Tibial artery (tissue), 4 donors: ENCODE measurements at places on chromosomes 2 and 18.

GRCh38 chr2:160306985-160307384 lies 106.9 kb upstream of the ITGB6 start:
- peak; percentile 50 for DNase-seq

GRCh38 chr2:55160422-55160821 lies 71.7 kb downstream of the CLHC1 start:
- DNase-seq = no peak

- DNase-seq = no peak
Measured at GRCh38 chr2:120866483-120867140, 130.9 kb downstream of the GLI2 start.

GRCh38 chr2:104249629-104250028 lies 604.3 kb upstream of the POU3F3 start:
- DNase-seq = no peak

DNA sequence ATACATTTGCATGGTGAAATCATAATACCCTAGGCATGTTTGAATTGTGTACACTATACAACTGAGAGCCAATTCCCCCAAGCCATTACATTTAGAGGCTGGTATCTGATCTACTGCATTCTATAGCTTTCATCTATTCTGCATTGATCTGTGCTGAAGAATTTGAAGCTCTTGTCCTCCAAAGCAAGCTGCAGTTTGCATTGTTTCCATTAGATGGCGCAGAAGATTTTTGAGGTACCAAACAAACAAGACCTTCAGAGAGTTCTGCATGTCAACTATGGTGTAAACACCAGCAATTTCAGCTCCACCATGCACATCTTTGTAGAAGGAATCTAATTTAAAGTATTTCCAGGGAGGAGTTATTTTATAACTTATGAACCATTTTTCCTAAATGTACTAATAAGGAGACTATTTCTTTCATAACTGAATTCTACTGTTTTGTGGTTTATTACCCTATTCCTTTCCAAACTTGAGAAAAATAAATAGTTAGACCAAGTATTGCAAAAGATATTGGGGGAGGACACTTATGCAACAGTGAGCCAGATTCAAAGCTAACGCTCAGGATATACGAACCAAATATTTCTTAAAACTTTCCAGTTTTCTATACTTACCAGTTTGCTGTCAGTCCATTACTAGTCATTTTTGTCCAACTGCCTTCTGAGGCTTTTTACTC lies 761.8 kb upstream of the ACVR2A start:
- DNase-seq = no peak

GRCh38 chr2:215160081-215160480 lies 21.7 kb upstream of the ABCA12 start:
- no peak for DNase-seq

DNA sequence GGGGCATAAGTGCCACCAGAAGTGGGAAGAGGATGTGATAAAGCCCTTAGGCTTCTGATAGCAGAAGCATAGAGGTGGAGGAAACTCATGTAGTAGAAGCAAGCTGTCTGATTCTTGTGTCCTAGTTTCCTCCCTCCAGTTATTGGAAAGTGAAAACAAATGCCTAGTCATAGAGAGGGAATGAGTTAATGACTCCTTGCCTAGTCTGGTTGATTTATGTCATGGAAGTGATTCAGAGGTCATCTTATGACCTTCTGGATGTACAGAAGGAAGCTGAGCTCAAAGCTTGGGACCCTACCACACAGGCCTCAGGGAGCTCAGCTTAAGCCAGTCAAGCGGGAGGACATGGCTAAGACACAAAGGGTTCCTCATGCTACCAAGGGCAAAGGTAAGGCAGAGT lies 232.2 kb downstream of the THSD7B start:
- no peak for DNase-seq

DNA sequence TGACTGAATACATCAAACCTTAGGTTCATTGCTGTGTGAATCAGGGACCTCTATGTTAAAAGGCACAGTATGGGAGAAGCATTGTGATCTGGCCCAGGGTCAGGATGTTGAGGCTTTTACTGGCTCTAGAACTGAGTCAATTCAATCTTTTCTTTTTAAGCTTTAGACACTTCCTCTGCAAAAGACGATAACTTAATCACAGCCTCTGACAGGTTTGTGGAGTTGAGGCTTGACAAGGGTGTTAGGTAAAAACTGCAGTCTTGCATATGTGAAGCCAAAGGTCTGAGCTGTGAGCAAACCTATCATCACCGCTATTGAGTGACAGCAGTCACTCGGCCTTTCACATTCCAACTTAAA lies 17.3 kb upstream of the ARHGAP25 start:
- no peak for DNase-seq

GRCh38 chr2:26615860-26616705 lies 25.1 kb downstream of the CIB4 start:
- peak; percentile 48 for DNase-seq

GRCh38 chr2:31651736-31652135 lies 71.0 kb upstream of the SRD5A2 start:
- no peak for DNase-seq

GRCh38 chr18:44850001-44850400 lies 169.3 kb downstream of the SETBP1 start:
- DNase-seq = no peak

GRCh38 chr2:133045787-133046186 lies 375.8 kb upstream of the LYPD1 start:
- no peak for DNase-seq

GRCh38 chr2:129554373-129554772 lies 425.1 kb upstream of the RAB6C start:
- no peak for DNase-seq

- no peak for DNase-seq
Measured at GRCh38 chr2:18171191-18172139, 293.0 kb downstream of the KCNS3 start.

GRCh38 chr2:221833966-221834365 lies 261.9 kb upstream of the EPHA4 start:
- DNase-seq = no peak

DNA sequence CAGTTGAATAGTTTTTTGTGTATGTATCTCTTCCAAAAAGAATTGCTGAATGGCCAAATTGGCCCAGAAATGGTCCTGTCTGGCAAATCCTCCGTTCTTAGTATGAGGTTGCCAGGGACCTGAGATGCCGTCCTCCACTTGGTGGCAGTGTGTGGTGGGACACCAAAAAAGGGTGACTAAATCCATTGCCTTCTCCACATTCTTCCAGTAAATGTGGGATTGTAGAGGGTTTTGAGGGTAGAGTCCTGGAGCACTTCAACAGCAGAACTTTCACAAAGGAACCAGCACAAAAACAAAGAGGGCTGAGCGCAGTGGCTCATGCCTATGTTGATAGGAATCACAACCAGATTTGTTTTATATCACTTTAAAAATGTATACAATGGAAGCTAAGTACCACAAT lies 199.9 kb downstream of the BCL2 start:
- no peak for DNase-seq

DNA sequence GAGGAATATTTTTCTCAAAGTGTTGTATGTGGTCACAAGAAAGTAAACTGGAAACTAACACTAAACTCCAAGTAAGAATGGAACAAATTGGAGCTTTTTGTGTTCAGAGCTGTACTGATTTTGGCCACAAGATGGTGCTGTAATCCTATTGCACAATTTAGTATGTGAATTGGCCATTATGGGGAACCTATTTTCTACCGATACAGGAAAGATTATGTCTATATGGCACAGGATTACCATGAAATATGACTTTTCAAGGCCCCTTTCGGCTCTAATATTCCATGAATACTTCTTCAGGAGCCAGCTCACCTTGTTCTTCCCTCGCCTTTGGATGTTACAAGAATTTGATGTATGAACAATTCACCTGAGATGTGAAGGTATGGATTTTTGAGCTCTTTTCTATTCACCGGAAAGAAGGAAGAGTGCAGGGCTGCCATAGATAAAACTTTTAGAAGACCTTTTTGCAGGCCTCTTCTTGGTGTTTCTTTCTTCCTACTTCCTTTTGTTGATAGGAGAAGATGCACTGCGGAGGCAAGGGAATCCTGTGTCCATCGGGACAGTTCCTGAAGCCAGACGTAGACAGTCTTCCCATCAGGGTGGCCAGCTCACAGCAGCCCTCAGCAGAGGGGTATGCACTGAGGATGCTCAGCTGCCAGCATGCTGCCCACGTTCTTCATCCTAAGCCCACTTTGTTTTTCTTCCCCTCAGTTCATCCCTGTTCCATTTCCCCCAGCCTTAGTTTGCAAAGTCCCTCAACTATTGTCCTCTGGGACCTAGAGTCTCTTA lies 13.3 kb downstream of the MRPL44 start:
- no peak for DNase-seq

GRCh38 chr2:219499555-219499954 lies 864 bp downstream of the GMPPA start:
- no peak for DNase-seq

DNA sequence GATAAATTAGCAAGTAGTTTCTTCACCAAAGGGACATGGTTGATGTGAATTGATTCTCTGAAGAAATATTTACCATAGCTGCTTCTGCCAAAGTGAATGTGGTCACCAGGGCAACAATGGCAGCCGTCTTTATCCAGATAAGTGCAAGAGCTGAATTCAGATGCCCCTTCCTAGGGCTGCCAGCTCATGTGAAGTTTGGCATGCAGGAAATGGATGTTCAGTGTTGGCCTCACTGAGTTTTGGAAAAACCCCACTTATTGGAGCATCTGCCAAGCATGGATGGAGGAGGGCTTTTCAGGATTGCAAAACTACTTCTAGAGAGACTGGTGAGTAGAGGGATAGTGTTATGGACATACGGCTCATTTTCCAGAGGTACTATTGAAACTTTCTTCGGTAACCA lies 80.8 kb downstream of the FMNL2 start:
- no peak for DNase-seq

DNA sequence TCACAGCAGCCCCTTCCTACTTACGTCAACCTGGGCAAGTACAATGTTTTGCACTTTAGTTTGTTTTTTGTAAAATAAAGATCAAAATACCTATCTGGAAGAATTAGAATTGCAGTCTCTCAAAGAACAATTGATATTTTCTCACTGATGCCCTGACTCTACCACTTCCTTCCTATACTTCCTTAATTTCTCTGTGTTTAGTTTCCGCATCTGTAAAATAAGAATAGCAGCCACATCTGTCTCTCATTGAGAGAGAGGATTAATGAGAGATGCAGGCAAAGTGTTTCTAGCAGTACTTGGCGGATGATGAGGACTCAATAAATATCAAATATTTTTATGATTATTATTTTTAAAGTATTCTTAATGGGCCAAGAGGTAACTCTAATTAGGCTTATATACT lies 122.6 kb upstream of the PIEZO2 start:
- no peak for DNase-seq

GRCh38 chr2:224982910-224983711 lies 59.2 kb downstream of the DOCK10 start:
- no peak for DNase-seq

DNA sequence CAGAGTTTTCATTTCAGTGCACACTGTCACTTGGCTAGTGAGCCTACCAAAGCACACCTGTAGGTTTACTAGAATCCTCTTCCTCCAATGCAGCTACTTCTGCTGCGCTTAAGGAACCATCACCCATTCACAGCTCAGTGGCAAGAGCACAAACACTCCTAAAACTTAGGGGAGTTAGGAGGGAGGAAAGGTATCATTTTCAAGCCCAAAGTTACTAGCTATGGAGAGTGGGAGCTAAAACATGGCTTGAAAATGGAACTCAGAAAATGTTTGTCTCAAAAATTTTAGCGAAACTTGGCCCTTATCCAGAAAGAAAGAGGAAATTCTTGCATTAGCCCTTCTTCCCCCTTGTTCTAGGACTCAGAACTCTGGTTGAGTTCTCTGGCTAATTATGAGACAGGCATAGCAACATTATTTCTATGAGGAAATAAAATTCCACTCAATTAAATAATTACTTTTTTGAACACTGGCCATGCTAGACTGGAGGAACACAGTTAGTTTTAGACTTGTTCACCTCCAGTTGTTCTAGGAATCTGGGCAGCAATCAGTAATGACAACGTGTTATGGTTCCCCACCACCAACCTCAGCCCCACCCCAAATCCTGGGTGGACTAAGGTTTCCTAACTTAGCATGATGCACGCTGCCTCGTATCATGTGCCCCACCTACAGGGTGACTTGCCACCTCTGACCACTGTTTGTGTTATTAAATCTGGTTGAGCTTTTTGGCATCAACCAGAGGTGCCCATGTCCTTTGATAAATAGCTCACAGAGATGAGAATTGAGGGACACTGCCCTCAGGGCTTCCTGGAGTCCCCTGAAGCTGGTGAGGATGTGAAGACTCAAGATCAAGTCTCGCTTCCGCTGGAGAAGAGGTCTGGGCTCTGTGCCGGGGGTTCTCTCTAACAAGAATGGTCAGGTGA lies 32.8 kb downstream of the LPIN2 start:
- DNase-seq = no peak

- DNase-seq = no peak
Measured at GRCh38 chr2:95017071-95017501, 8.4 kb upstream of the MAL start.

DNA sequence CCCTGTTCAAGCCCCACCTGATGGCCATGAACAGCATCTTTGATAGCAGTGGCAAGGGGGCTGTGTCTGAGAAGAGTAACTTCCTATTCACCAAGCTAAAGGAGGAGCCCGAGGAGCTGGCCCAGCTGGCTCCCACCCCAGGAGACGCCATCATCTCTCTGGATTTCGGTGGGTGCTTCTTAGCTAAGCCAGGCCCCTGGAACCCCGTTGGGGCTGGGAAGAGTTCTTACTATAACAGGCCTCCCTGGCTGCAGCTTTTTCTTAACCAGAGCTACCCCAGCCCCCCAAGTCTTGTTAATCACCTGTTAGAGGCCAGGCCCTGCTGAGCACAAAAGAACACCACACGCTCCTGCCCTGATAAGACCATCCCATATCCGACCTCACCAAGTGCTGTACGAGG lies 79.4 kb downstream of the EPAS1 start:
- no peak for DNase-seq

GRCh38 chr2:121074293-121074932 lies 210.6 kb downstream of the TFCP2L1 start:
- DNase-seq = no peak

GRCh38 chr18:9868857-9869714 lies 16.7 kb upstream of the TXNDC2 start:
- DNase-seq = no peak

DNA sequence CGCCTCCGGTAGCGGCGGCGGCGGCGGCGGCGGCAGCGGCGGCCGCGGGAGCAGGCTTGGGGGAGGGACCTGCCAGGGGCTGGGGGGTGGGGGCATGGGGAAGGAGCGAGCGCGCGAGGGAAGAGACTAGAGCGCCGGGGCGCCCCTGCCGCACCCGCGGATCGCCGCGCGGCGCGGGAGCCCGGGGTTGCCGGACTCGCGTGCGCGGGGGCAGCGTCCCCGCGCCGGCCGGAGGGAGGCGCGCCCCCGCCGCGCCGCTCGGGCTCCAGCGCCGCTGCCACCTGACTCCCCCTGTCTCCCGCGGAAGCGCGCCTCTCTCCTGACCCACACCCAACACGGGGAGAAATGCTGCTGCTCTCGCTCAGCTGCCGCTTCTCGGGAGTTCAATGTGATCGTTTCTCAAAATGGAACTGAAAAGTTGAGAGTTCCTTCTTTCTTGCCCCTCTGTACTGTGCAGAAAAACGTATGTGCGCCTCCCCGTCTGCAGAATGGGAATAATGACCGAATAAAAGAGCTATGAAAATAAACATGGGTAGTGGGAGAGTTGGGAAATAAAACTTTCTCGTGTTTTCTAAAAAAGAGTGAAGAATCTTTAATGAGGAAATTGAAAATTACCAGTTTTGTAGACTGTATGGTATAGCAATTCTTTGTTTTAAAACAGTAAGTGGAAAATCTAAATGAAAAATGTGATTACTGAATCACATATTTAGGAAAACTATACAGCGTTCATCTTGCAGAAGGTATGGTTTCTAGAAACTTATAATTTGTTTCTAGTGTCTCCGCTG lies 455 bp upstream of the TLK1 start:
- peak; percentile 72 for DNase-seq
